Activated CD4-positive, alpha-beta T cell treated with anti-CD3 and anti-CD28 coated beads for 24 hours (primary cell): ENCODE measurements at places on chromosomes 3 and 15.

DNA sequence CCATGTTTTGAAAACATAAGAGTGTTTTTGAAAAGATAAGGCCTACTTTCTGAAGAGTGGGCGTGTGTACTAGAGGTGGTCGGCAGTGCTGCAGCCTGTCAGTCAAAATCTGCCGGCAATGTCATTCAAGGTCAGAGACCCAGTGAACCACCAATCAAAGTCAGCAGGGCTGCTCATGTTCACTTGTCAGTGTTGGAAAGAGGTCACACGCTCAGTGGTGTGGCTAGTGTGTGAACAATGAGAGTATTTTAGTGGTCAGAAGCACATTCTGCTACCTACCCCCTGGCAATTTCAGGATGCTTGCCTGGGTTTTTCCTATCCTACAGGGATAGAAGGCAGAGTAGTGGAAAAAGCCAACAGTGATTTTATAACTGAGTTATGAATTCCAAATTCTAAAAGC is 278.5 kb upstream of the ONECUT1 start:
- DNase-seq, result no peak

GRCh38 chr3:30477149-30477921 is 129.1 kb upstream of the TGFBR2 start:
- no peak for DNase-seq

DNA sequence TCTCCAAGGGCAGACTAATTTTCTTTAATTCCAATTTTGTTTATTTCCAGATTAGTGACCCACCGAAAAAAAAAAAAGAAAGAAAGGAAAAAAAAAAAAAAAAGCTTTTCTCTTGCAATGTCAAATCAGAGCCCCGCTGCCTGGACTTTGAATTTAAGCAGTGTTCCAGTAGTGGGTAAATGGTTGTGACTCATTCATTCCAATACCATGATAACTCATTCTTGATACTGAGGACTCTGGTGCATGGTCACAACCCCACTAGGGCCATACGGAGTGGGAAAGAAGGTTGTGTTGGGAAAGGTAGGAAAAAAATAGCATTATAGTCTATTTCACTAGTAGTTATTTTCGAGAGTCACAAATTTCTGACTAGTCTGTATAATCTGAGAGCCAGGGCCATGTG is 59.1 kb upstream of the COL8A1 start:
- no peak for DNase-seq

GRCh38 chr3:14689247-14689980 is 14.5 kb downstream of the C3orf20 start:
- no peak for DNase-seq

DNA sequence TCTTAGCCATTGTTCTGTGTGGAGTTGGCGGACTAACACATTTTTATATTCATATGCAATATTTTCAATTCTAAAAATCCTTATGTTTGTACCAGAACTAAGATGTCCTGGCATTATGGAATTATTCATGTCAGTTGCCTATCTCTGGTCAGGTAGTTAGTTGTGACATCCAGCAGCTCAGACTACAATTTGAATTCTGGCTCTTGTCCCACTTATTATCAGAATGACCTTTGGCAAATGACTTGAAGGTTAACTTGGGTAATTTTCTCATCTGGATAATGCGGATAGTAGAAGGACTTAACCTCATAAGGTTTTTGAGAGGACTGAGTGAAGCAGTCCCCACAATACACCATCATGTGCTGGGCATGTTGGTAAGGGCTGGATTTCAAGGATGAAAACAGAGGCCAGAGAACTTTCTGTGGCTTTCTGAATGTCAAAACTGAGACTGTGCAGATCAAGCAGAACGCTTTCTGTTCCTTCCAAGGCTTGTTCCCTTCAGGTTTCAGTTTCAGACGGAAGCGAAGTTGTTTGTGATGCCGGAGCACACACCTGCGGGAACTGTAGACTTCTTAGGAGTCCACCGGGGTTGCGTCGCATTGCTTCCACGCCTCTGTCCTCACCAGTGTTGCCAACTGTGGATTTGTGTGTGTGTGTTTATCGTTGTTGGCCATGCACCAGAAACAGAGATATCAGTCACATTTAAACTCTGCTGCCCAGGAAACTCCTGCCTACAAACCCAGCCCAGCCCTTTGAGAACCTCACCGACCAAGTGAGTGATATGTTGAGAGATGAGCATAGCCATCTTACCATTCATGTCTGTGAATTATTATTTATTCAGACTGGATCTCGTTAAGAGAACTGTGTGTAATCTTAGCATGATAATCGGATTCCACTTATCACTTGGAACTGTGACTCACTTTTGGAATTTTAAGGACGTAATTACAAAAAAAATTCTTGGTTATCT is 76.0 kb downstream of the PTPRG start:
- no peak for DNase-seq

DNA sequence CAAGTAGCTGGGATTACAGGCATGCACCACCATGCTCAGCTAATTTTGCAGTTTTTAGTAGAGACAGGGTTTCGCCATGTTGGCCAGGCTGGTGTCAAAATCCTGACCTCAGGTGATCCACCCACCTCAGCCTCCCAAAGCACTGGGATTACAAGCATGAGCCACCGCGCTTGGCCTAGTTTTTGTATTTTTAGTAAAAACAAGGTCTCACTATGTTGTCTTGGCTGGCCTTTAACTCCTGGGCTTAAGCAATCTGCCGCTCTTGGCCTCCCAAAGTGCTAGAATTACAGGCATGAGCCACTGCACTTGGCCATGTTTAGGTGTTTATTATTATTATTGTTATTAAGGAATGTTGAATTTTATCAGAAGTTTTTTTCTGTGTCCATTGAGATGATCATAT is 14.7 kb downstream of the IL16 start:
- no peak for DNase-seq

- DNase-seq, result no peak
These were observed 80.3 kb downstream of the CPN2 start for GRCh38 chr3:194270627-194271459.

DNA sequence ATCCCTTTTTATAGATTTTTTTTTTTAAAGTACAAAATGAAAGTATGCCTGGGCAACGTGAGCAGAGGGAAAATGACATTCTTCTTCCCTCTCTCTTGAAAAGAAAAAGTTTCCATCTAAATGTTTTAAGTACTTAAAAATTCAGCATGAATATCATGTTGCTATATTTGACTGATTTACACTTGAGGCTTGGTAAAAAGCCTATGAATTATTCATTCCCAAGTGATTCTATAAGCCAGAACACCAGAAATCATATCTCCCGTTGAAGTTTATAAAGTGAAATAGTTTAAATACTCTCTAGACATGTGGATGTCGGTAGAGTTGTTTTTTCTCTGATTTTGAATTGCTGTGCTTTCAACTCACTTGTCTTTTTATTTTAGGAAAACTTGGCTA is 276.2 kb upstream of the RARB start:
- DNase-seq, result no peak
